Mesenchymal stem cell (in vitro differentiated cells and primary cell): ENCODE measurements at places on chromosomes 1 and 21.

- DNase-seq, result peak; percentile 77
- peak overlapping the region; percentile 27 for H3K27ac ChIP-seq
- H3K36me3 ChIP-seq, result no peaks in the 10 kb centered on the region
- no peaks in the 10 kb centered on the region for H3K27me3 ChIP-seq
- peaks cover 9% of the 10 kb centered on the region for H3K4me1 ChIP-seq
- no peak overlapping the region for H3K4me3 ChIP-seq
Observed at GRCh38 chr1:168688644-168689326, 40.2 kb downstream of the DPT start.

DNA sequence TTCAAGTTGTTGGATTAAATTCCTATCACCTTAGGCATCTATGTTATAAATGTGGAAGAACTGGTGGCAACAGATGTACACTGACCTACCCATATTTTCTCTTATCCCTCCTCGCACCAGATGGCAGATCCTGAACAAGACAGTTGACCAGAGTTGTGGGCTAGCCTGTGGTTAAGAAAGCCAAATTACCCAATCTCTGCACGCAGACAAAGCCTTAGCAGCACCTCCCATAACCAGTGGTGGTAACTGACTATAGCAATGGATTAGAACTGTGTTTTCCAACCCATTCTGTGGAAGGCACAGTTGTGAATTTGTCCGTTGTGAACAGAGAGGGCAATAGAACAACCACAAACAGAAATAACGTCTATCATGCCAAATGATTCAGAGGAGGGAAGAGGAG, 20.6 kb downstream of the ABCB10 start:
- H3K27ac ChIP-seq, result no peak overlapping the region
- no peaks in the 10 kb centered on the region for H3K27me3 ChIP-seq
- H3K4me1 ChIP-seq, result no peaks in the 10 kb centered on the region
- no peak for DNase-seq

- DNase-seq, result no peak
- H3K4me1 ChIP-seq, result peaks cover 1% of the 10 kb centered on the region
- H3K27ac ChIP-seq, result no peak overlapping the region
- no peak overlapping the region for H3K4me3 ChIP-seq
Observed at GRCh38 chr21:26961698-26962097, 5.2 kb downstream of the ADAMTS5 start.

GRCh38 chr1:67853704-67854103, 20.4 kb upstream of the GNG12 start:
- H3K4me3 ChIP-seq, result no peak overlapping the region
- no peaks in the 10 kb centered on the region for H3K36me3 ChIP-seq
- peak; percentile 76 for DNase-seq
- no peak overlapping the region for H3K27ac ChIP-seq
- H3K4me1 ChIP-seq, result no peaks in the 10 kb centered on the region

DNA sequence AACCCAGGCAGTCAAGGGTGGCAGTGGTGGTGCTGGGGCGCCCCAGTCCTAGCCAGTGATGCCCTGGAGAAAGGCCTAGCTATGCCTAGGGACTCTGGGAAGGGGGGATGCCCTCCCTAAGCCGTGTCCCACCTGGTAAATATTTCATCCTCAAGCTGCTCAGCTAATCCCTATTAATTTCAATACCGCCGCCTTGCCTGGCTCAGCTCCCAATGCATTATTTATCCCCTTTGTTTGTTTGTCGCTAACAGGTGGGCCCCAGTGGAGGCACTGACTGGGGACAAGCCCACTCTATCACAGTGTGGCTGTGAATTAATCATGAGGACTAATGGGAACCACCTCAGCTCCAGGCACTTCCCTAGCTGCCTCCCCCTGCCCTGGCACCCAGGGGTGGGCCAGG, 22.5 kb downstream of the DMAP1 start:
- peaks cover 31% of the 10 kb centered on the region for H3K4me1 ChIP-seq
- H3K36me3 ChIP-seq, result peaks cover 10% of the 10 kb centered on the region
- H3K4me3 ChIP-seq, result no peak overlapping the region
- no peak overlapping the region for H3K27ac ChIP-seq
- DNase-seq, result no peak
- H3K27me3 ChIP-seq, result no peaks in the 10 kb centered on the region

DNA sequence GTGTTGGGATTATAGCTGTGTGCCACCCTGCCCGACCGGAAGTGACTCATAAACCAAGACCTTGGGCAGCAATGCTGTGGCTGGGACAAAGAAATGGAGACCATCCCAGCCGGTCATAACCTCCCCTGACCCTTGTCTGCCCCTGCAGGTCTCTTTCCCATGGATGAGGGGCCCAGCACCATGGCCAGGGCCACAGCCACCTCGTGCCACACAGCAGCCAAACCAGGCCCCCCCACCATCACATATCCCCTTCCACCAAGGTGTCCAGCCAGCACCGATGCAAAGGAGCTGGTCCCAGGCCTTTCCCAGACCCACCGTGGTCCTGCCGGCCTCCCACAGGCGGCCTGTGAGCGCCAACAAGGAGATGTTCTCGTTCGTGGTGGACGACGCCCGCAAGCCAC, 42.2 kb downstream of the FHAD1 start:
- DNase-seq, result no peak
- no peaks in the 10 kb centered on the region for H3K36me3 ChIP-seq
- no peak overlapping the region for H3K4me3 ChIP-seq

- no peak overlapping the region for H3K4me3 ChIP-seq
- H3K36me3 ChIP-seq, result peaks cover 55% of the 10 kb centered on the region
- no peaks in the 10 kb centered on the region for H3K27me3 ChIP-seq
- H3K4me1 ChIP-seq, result peaks cover 11% of the 10 kb centered on the region
Observed at GRCh38 chr1:119622311-119623192, 25.5 kb downstream of the ZNF697 start.

GRCh38 chr1:201381130-201381529, 3.6 kb upstream of the TNNT2 start:
- DNase-seq, result no peak
- peaks cover 16% of the 10 kb centered on the region for H3K27me3 ChIP-seq
- no peak overlapping the region for H3K4me3 ChIP-seq

- H3K36me3 ChIP-seq, result peaks cover 85% of the 10 kb centered on the region
- no peak for DNase-seq
- H3K4me1 ChIP-seq, result peaks cover 7% of the 10 kb centered on the region
- no peaks in the 10 kb centered on the region for H3K27me3 ChIP-seq
- H3K27ac ChIP-seq, result no peak overlapping the region
- H3K4me3 ChIP-seq, result no peak overlapping the region
Observed at GRCh38 chr1:16628361-16629111, 15.2 kb upstream of the NBPF1 start.

GRCh38 chr1:5728663-5729355, 263.4 kb downstream of the NPHP4 start:
- no peak for DNase-seq
- no peaks in the 10 kb centered on the region for H3K27me3 ChIP-seq
- H3K27ac ChIP-seq, result no peak overlapping the region
- H3K4me3 ChIP-seq, result no peak overlapping the region
- H3K36me3 ChIP-seq, result no peaks in the 10 kb centered on the region

DNA sequence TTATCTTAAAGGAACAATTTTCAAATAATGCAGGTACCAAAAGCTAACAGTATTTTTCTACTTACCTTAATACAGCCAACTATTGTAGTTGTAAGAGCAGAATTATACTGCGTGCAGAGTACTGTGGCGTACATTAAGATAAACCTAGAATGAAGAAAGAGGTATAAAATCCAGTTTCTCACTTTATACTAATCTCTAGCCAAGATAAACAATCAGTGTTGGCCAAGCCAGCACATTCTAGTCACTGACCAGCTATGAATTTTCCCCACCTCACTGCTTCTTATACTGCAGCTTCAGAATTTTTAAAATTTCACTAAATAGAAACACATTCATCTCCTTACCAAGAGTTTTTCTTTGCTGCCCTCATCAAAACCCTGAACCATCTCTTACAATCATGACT, 33.6 kb downstream of the SLC35D1 start:
- DNase-seq, result no peak
- peak overlapping the region; percentile 71 for H3K27ac ChIP-seq
- H3K4me1 ChIP-seq, result no peaks in the 10 kb centered on the region
- H3K27me3 ChIP-seq, result no peaks in the 10 kb centered on the region
- no peaks in the 10 kb centered on the region for H3K36me3 ChIP-seq
- H3K4me3 ChIP-seq, result no peak overlapping the region

DNA sequence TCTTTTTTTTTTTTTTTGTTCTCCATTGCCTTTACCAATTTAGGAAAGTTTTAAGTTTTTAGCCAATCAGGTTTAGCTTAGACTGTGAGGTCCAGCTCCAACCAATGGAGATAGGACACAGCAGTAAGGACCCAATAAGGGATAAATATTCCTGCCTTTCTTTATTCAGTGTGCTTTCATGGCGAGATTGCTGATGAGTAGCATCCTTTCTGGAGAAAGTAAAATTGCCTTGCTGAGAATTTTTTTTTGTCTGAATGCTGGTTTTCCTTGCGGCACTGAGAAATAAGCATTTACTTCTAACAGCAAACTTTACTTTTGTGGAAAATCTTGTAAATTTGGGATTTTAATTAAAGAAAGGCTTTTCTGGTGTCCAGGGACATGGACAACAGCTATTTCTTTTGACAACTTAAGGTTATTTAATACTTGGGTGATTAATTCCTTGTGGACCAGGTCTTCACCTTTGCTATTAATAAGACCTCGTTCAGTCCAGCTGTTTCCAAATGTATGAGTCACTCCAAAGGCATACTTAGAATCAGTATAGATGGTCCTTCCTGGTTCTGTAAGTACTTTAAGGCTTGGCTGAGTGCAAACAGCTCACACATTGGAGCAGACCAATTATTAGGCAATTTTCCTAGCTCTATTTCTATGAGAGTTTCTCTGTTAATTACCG, 54.1 kb downstream of the SERINC2 start:
- peak; percentile 4 for DNase-seq
- H3K4me1 ChIP-seq, result no peaks in the 10 kb centered on the region
- H3K36me3 ChIP-seq, result no peaks in the 10 kb centered on the region
- H3K27me3 ChIP-seq, result peaks cover 15% of the 10 kb centered on the region
- no peak overlapping the region for H3K4me3 ChIP-seq

DNA sequence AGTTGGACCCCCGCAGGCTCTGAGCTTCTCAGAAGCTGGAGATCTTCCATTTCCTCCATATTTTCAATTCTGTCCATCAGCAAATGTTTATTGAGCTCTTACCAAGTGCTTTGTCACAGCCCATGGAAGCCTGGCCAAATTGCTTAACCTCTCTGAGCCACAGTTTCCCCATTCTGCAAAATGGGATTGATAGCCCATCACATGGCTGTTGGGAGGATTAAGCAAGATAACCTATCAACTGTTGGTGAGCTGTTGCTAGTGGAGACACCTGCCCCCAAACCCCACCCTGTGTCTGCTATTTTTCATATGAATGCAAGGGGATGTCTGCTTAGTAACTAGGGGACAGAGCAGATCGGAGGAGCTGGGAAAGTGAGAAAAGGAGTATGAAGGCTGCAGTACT, 38.3 kb downstream of the CD34 start:
- no peak overlapping the region for H3K4me3 ChIP-seq
- H3K4me1 ChIP-seq, result peaks cover 12% of the 10 kb centered on the region
- H3K27me3 ChIP-seq, result peaks cover 5% of the 10 kb centered on the region

DNA sequence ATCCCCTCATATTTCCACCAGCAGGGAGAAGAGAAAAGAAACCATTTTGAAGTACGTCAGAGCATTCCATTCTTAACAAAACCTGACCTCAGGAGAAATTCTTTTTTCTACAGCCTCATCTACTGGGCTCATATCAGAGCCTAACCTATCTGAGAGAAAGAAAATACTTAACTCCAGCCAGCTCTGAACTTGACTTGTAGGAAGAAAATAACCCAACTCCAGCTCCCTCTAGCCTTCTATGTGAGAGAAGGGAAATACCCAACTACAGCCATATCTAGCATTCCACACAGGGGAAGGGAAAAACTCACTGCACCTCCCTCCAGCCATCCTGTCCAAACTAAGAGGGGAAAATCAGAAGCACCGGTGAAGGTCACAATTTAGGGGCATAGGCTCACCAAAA, 57.7 kb downstream of the SPATA6 start:
- H3K4me1 ChIP-seq, result no peaks in the 10 kb centered on the region
- DNase-seq, result no peak
- H3K36me3 ChIP-seq, result peaks cover 3% of the 10 kb centered on the region
- no peaks in the 10 kb centered on the region for H3K27me3 ChIP-seq

GRCh38 chr1:145975216-145975615, 10.7 kb downstream of the POLR3GL start:
- no peak overlapping the region for H3K4me3 ChIP-seq
- no peaks in the 10 kb centered on the region for H3K27me3 ChIP-seq
- peaks cover 3% of the 10 kb centered on the region for H3K36me3 ChIP-seq
- H3K27ac ChIP-seq, result no peak overlapping the region
- peaks cover 14% of the 10 kb centered on the region for H3K4me1 ChIP-seq

- H3K27ac ChIP-seq, result peak overlapping the region; percentile 52
- no peaks in the 10 kb centered on the region for H3K36me3 ChIP-seq
- DNase-seq, result no peak
- H3K4me3 ChIP-seq, result no peak overlapping the region
- no peaks in the 10 kb centered on the region for H3K27me3 ChIP-seq
Observed at GRCh38 chr21:14991957-14992356, 72.8 kb downstream of the NRIP1 start.

- H3K4me1 ChIP-seq, result peaks cover 5% of the 10 kb centered on the region
- H3K4me3 ChIP-seq, result no peak overlapping the region
- no peaks in the 10 kb centered on the region for H3K36me3 ChIP-seq
- no peak overlapping the region for H3K27ac ChIP-seq
- peak; percentile 47 for DNase-seq
- H3K27me3 ChIP-seq, result no peaks in the 10 kb centered on the region
Observed at GRCh38 chr21:39715804-39716397, 29.1 kb upstream of the IGSF5 start.

DNA sequence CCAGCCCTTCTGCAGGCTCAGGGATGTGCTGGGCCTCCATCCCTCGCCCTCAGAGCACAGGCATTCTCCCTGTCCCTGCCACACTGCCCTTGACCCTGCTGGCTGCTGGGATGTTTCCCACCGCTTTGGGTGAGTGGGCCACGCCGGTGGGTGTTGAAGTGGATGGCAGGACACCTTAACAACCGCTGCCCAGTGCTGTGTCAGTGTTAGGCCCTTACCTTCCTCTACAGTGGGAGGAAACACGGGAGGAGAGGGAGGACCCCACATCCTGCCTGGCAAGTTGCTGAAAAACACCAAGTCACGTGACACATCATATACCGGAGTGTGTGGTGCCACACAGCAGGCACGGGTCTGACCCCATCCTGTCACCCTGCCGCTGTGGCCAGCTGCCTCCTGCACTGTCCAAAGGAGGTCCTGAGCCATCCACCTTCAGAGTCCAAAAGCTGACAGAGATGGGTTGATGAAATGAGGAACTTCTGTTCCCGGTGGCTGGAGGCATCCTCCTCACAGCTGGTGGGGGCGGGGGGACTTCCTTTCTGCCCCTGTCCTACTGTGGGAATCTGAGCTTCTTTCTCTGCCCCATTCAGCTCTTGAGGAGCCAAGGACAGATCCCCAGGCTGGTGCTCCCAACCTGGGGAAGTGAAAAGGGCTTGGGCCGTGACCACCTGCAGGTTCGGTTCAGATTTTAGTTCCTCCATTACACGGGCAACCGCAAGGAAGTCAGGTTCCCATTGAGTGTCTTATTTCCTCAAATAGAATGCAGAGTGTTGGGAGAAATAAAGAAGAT, 3.2 kb upstream of the THEMIS2 start:
- H3K4me3 ChIP-seq, result no peak overlapping the region
- no peaks in the 10 kb centered on the region for H3K27me3 ChIP-seq
- no peak overlapping the region for H3K27ac ChIP-seq
- DNase-seq, result no peak
- H3K4me1 ChIP-seq, result peaks cover 24% of the 10 kb centered on the region
- no peaks in the 10 kb centered on the region for H3K36me3 ChIP-seq
